ENCODE measurements at places on chromosomes 5 and 9.

GRCh38 chr9:114720086-114720676 is 38.2 kb upstream of the TEX48 start:
- no peak for DNase-seq

GRCh38 chr5:137370096-137371071 is 128.7 kb downstream of the SPOCK1 start:
- no peak for DNase-seq

DNA sequence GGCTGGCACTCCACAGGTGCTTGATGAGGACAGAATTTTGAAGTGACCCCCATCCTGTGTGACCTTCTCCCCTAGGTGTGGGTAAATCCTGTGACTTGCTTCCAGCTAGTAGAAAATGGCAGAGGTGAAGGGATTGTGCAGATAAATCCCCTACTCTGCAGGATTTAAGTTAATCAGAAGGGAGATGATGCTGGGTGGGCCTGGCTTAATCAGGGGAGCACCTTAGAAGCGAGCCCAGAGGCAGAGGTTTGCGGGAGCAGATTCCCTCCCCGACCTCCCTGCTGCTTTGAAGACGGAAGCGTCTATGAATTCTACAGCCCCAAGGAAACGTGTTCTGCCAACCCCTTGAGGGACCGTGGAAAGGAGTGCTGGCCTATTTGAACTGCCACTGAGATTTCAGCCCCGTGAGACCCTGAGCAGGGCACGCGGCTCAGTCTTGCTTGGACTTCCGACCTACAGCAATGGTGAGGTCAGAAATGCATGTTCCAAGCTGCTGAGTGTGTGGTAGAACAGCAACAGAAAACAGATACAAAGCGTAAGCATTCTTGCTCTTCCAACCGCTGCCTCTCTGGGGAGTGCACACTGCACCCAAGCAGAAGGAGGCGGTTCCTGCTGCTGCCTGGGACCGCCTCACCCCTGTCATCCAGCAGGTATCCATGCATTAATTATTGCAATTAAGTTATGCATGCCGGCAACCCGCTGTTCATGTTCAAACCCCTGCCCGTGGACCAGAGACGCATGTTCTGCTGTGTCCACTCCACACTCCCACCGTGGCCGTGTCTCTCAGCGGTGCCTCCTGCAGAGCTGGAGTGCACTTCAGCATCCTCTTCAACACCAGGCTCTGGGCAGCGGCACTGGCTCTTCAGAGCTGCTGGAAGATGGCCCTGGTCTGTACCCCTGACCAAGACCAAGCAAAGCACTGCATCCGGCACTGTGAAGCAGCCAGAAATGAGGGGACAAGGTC is 54.6 kb upstream of the RXRA start:
- DNase-seq, result no peak

GRCh38 chr5:91302958-91303357 is 80.2 kb downstream of the ARRDC3 start:
- no peak for DNase-seq

DNA sequence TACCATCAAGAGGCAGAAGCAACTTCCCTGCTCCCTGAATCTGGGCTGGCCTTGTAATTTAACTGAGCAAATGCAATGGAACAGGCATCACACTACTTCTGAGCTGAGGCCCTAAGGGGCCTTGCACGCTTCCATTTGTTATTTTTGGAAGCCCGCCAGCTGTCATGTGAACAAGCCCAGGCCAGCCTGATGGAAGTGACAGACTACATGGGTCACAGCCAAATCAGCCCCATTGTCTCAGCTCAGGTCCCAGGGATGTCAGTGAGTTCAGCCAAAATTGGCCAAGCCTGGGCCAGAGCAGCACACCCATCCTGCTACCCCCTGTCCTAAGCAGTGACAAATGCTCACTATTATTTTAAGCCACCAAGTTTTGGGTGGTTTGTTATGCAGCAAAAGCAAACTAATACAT is 72.8 kb downstream of the PRRT1B start:
- no peak for DNase-seq

DNA sequence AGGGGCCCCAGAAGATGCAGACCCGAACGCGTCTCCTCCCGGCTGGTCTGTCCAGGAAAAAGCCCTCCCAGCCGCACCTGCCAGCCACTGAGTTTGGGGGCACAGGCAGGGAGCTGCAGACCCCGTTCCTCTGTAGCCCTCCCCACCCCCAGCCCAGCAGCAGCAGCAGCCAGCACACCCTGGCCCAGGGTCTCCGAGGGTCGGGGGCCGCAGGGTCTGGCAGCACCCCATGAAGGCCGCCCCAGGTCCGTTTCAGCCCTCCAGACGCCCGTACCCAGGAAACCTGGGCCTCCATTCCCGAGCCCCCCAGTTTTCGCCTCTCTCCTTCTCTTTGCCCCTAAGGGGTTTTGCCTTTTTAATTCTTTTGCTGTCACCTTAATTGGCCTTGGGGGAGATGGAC is 19.7 kb downstream of the EXD3 start:
- no peak for DNase-seq

DNA sequence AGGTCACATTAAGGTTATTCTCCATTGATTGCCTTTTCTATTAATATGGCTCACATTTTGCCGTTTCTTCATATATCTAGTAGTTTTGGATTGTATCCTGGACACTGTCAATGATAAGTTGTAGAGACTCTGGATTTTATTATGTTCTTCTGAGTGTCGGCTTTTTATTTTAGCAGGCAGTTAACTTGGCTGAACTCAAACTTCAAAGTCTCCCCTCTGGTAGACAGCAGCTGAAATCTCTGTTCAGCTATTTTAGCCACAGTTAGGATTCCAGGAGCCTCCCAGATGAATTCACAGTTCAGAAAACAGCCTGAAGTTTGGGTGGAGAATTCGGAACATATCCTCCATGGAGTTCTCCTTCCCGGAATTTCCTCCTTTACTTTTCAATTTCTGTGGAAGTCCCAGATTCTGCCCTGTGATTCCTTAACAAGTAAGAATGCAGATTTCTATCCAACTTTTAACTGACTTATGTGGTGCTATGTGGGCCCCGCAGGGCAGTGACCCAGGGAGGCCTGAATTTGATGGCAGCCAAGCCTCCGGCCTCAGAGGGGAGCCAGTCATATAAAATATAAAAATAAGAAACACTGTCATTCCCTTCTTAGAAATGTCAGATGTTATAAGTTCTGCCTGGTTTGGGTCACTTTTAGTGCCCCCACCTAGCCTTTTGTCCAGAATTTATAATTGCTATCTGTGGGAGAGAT is 39.3 kb upstream of the MVB12B start:
- DNase-seq, result no peak
